Cortex of kidney (tissue), 1 donor: ENCODE measurements at places on chromosomes 16 and 17.

GRCh38 chr16:26712876-26713275 lies 353.9 kb upstream of the C16orf82 start:
- no peak for DNase-seq

DNA sequence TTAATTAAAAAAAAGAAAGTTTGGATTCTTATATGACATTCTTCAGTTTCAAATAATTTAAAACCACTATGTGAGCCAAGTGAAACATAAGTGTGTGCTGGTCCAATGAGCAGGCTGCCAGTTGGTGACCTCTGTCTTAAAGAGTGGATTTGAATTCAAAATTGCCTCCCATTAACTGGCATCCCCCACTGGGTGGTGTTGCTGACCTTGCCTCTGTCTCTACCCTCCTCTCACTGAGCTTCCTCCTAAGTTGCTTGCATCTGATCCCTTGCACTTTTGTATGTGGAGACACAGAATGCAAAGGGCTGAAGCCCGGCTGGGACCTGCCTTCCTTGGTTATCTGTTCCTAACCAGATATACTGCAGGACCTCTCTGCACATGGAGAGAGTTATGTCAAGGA lies 160.6 kb downstream of the CYLD start:
- no peak for DNase-seq

DNA sequence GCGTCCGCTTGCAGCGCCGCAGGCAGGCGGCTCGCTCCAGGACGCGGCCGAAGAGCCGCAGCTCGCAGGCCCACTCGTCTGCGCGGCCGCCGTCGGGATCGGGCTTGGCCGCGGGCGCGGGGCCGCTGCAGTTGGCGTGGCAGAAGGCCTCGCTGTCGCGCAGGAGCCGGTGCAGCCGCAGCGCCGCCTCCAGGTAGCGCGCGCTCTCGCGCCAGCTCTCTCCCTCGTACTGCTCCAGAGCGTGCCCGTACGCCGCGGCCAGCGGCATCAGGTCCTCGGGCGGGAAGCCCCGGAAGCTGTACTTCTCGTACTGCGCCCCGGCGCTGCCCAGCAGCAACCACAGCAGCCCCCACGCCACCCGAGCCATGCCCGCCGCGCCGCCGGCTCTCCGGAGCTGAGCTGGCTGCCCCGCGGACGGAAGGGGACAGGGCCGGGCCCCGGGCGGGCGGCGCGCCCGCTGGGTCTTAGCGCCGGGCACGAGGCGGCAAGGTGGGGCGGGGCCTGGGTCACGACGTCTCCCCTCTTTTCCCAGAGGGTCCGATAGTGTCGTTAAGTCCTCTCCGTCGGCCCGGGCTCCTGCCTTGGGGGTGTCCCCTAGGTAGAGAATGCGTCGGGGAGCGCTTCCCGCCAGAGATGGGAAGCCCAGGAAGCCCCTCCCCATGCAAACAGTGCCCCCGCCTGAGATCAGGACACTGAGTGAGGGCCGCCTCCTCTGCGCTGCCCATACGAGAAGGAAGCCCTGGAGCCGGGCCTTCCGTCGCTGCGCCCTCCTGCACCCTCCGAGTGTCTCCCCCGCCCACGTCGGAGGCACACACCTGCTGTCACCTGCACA lies at the start of gene P3H4:
TSS of gene P3H4 (minus strand) at position 401 of the 832 bp plus-strand sequence. CDS start at position 367, 34 bp downstream.
- DNase-seq = no peak

DNA sequence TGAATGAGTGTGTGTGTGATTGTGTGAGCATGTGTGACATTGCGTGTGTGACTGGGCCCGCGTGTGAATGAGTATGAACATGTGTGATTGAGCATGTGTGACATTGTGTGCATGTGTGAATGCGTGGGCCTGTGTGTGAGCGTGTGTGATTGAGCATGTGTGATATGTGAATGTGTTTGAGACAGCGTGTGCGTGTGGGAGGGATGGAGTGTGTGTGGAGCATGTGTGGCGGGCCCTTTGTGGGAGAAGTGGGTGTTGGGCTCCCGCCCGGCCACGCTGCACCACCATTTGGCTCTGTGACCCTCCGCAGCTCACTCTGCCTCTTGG lies 22.7 kb upstream of the GSE1 start:
- no peak for DNase-seq

DNA sequence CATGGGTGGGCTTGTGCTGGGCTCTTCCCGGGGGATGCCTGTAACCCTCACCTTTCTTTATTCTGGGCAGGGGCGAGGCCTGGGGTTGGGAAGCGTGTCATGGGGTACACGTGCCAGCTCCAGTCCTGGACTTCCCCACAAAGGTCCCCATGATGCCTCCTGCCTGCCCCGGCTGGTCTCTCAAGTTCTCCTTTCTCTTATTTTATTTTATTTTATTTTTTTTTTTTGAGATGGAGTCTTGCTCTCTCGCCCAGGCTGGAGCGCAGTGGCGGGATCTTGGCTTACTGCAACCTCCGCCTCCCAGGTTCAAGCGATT lies 8.6 kb downstream of the ATP2A3 start:
- DNase-seq = no peak

- DNase-seq = no peak
These were observed 5.3 kb upstream of the HSD11B2 start for GRCh38 chr16:67425580-67425979.

- DNase-seq = no peak
These were observed 17.7 kb downstream of the BRD7 start for GRCh38 chr16:50351116-50351515.

- DNase-seq = no peak
These were observed 145.6 kb downstream of the TMEM132E start for GRCh38 chr17:34725008-34725407.

DNA sequence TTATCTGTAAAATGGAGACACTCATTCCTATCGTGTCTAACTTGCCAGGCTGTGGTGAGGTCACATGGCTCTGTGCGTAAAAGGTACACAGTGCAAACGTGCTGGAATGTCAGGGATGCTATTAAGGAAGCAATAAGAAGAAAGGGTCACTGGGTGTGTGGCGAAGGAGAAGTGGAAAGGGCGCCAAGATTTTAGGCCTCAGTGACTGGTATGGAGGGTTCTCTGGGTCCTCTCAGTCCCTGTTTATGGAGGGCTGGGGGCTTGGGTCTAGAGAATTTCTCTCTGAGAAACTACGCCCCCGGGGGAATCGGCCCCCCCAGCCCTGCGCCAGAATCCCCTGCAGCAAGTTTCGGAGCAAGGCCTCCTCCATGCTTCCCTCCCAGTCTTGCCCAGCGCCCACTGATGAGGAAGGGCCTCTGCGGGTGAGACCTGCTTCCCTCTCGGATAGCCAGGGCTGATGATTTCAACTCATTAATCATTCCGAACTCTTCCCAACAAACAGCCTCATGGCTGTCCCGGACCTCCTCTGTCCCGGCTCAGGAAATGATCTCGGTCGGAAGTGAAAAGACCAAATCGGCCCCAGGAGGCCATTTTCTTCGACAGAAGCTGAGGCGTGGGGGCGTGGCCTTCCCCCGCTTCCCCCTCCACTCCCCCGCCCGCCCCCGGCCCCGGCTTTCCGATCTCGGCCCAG lies 1.2 kb upstream of the HEXIM1 start:
- DNase-seq = no peak

DNA sequence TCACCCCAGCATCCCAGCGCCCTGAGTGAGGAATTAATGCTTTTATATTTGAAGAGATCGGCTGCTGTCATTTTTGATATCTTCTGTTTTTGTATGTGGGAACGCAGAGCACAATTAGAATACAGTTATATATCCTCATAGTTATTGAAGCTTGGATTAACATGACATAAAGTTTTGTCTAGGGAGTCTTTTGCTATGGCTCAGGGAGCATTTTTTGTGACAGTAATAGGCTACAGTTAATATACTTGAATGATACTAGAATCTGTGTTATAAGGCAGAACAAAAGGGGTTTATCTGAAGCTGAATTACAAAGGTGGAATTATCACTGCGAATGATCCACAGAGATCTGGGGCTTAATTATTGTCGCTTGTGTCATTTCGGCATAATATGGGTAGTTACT lies 239.4 kb downstream of the MSI2 start:
- DNase-seq = no peak

DNA sequence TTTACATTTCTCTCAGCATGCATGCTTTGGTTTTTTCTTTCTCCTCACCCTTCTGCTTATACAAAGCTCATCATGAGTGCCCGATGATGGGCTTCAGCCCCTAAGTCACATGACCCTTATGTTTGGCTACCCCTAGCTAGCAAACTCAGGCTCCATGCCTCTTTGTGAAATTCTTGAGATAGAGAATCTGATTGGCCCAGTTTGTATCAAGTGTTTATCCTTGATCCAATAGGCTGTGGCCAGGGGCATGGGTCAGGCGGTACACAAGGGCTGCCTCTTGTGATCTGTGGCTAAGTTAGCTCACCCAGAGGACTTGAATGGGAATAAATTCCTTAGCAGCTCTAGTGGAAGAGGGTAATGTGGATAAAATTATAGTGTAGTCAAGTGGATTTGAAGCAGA lies 11.5 kb upstream of the TOX3 start:
- no peak for DNase-seq

DNA sequence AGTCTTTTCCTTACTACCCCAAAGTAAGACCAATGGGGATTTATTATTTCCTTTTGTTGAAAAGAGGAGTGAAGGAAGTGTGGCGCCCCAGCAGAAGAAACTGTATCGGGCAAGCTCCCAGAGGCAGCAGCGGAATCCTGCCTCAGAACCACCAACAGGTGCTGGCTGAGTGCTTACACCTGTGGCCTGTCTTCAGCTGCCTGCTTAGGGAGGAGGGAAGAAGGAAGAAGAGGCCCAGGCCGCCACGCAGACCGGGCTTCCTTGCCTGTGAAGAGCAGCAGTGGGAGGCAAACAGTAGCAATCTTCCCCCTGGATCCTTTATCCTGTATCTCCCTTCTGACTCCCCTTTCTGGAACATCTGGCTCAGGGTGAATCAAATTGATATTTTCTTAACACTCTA lies 134.7 kb downstream of the AATF start:
- DNase-seq = no peak

DNA sequence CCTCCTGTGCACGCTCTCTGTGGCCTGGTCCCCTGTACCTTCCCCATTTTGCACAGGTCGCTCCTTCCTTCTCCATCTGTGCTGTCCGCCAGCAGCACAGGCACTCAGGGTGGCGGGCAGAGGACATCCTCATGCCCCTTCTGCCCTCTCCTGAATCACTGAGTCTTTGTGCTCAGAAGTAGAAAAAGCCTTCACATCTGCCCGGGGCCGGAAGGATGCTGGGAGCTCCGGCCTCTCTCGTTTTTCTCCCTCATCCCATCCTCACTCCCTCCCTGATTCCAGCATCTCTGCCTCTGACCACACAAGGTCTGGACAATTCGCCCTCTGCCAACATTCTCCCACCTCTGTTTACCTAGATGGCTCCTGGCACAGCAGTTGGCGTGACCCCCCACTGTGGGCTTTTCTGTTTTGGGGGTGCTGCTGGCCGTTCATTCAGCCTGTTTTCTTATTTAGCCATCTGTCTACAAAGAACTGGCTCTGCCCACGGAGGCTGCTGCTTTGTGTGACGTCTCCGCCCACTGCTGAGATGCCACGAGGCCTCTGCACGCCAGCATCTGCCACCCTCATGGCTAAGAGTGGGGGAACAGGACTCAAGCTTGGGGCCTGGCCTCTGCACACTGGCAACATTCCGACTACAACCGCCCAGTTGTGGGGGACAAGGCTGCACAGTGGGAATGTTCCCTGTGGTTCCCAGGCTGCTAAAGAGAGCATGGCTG lies 36.7 kb downstream of the SEC14L5 start:
- no peak for DNase-seq

GRCh38 chr16:89122322-89122851 lies 28.7 kb downstream of the ACSF3 start:
- DNase-seq = no peak

DNA sequence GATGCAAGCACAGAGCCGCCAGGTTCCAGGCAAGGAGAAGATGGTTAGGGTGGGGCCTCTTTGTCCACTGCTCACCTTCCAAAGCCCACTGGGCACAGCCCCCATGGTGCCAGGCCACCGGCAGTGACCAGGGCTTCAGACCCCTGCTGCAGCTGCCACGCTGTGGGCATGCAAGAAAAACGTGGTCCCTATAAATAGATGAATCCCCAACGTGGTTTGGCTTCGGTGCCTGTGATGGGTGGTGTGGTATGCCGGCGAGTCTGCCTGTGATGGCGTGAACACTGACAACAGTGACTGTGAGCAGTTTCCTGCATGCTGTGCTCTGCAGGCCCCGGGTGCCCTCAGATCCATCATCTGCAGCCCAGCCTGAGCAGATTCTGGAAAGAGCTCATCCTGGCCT lies 36.6 kb downstream of the RAB11FIP4 start:
- no peak for DNase-seq

- no peak for DNase-seq
These were observed 26.7 kb downstream of the KDM8 start for GRCh38 chr16:27229891-27230470.

DNA sequence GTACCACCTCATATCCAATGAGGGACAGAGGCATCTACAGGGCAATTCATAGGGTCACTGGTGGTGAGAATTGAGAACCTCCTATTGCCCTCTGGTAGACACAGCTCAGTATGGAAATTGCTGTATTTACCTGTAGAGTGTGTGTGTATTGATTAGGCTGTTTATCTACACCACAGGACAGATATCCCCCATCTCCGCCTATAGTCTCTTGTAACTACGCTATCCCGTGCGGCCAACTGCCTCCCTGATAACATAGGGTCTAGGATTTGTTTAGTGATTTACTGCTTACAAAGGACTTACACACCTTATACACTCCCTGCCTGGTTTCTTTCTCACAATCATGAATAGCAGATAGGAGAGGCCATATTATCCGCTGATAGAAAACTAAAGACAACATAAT lies 1.7 kb upstream of the STAT3 start:
- no peak for DNase-seq

DNA sequence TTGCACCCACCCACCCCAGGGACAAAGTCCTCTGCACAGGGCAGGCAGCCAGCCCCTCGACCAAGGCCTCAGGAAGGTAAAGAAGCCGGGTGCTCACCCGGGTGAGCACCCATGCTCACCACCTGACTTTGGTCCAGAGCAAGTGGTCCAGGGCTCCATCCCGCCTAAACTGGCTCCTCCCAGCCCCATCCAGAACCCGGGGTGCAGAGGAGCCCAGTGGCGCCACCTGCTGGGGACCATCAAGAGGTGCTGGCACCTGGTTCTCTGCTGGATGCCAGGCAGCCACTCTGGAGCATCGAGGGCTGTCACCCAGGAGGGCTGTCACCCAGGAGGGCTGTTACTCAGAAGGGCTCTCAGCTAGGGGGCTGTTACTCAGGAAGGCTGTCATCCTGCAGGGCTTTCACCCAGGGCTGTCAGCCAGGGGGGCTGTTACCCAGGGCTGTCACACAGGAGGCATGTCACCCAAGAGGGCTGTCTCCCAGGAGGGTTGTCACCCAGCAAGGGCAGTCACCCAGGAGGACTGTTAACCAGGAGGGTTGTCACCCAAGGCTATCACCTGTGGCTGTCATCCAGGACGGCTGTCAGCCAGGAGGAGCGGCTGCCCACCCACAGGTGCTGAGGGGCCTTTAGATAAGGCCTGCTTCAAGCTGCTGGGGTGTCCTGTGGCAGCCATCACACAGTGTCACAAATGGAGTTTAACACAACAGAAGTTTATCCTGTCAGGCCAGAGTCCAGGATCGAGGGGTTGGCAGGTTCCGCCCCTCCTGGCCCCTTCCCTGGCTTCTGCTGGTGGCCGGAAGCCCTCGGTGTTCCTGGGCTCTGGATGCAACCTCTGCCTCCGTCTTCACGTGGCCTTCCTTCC lies 98.5 kb downstream of the TNFRSF13B start:
- DNase-seq = no peak
